ENCODE measurements at places on chromosomes 5 and 9.
A peak's percentile ranks its signal among the peaks of the same experiment; 100 is the strongest.

- no peak for DNase-seq
Observed at GRCh38 chr9:78325846-78326360, 29.0 kb downstream of the PSAT1 start.

- DNase-seq: no peak
Observed at GRCh38 chr5:118479285-118479684, 509.1 kb downstream of the DTWD2 start.

DNA sequence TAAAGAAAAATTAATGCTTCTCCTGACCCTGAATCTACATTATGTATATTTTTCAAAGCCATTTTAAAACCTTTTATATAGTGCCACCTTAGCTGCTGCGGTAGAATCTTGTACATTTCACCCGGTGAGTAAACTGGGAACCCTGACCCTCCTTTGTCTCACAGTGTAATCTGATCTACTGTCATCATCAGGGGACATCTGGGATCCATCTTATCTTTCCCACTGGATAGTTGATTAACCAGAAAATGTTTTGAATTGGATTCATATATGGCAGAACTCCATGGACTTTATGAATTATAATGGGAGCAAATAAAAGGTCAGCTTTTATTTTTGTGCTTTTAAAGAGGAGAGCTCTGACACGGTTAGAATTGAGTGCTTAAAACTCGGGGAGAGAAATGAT lies 95.0 kb downstream of the ADAMTSL1 start:
- DNase-seq: no peak

- no peak for DNase-seq
Observed at GRCh38 chr9:35257986-35258659, 96.3 kb downstream of the UNC13B start.

GRCh38 chr9:84829471-84829870 lies 159.9 kb downstream of the NTRK2 start:
- DNase-seq: no peak

DNA sequence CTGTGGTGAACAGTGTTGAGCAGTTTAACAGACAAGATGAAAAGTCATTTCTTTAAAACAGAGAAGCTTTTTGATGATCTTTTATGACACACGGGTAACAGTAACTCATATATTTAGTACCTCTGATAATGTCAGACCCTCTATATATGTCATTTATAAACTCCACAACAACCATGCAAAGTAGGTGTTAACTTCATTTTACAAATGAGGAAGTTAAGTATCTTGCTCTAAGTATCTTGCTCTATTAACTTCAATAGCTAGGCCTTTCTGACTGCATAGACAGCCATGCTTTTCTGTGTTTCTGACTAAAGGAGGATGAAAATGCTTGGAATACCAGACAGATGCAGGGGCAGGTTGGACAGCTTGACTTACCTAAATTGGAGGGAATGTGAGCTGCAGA lies 1.8 kb downstream of the NUDT2 start:
- no peak for DNase-seq

DNA sequence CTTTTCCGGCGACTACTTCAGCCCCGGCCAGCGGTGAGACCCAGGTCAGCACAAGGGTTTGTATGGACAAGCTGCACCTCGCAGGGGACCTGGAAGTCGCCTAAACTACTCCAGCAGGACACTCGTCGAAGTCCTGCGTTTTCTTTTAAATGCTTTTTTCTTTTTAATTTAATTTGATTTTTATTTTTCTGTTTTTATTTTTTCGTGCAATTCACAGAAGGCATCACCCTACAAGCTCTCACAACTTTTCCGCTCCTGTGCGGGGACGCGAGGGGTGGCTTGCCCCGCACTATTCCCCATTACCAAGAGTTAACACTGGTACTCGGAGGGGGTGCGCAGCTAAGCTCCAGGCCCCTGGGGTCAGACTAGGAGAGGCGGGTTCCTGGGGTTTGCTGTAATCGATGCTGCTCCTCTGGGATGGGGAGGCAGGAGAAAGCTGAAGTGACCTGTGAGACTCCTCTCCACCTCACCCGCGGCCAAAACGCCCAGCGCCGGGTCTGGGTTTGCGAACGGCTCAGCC lies 1.3 kb downstream of the EDIL3 start:
- DNase-seq: no peak

GRCh38 chr5:167688341-167689130 lies 602.9 kb upstream of the WWC1 start:
- DNase-seq: no peak

- DNase-seq: no peak
Observed at GRCh38 chr9:85258823-85259370, 482.9 kb downstream of the AGTPBP1 start.

GRCh38 chr9:105242557-105242956 lies 1.9 kb upstream of the SLC44A1 start:
- no peak for DNase-seq

DNA sequence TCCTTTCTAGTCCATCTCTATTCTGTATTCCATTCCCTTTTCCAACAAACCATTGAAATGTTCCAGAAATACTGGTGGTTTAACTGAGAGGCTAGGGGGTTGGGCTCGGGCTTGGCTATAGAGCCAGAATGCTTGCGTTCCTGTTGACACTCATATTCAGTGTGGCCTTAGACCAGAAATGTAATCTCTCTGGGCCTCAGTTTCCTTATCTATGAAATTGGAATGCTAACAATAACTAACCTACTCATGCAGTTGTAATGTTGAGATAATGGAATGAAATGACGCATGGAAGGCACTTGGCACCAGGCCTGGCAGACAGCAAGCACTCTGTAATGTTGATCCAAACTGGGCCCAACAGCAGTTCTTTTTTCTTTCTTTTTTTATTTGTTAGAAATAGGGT lies 26.8 kb downstream of the JADE2 start:
- DNase-seq: no peak

GRCh38 chr5:85813146-85813545 lies 804.6 kb upstream of the COX7C start:
- DNase-seq: no peak

GRCh38 chr9:96751815-96752214 lies 26.1 kb downstream of the ZNF510 start:
- DNase-seq: no peak

DNA sequence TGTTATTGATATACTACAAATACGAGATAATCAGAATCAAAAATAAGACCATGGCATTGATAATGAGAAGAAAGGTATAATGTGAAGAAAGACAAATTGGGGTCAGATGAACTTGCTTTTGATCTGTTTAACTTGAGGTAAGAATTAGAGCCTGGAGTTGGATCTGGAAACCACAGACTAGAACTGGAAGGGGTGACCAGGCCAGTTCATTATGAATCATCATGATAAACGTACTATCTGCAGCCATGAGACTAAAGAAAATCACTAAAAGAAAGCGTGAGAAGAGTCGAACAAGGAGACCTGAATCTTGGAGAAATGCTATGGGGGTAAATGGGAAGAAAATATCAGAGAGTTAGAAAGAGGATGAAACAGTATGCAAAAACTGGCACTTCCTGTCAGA lies 967.5 kb downstream of the NR2F1-AS1 start:
- DNase-seq: no peak

GRCh38 chr5:114471529-114471928 lies 109.7 kb downstream of the KCNN2 start:
- no peak for DNase-seq

GRCh38 chr5:76542887-76543690 lies 80.1 kb downstream of the F2RL2 start:
- DNase-seq: peak; percentile 23

DNA sequence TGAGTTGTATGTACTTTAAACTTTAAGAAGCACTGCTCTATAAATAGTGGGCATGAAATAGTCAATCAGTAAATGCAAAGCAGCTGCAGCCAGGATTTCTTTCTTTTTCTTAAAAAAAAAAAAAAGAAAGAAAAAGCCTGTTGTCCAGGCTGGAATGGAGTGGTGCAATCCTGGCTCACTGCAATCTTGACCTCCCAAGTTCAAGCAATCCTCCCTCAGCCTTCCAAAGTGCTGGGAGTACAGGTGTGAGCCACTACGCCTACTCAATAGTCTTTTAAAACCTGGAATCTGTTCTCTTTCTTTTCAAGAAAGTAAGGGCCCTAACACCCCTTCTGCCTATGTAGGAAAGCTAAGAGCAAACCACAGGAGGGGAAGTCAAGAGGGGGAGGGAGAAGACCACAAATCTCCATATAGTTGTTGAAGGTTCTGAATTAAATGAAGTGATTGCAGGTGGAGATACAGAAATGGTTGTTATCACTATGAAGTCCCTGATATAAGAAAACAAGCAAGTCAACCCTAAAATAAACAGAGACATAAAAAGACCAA lies 20.6 kb upstream of the TPD52L3 start:
- DNase-seq: no peak

DNA sequence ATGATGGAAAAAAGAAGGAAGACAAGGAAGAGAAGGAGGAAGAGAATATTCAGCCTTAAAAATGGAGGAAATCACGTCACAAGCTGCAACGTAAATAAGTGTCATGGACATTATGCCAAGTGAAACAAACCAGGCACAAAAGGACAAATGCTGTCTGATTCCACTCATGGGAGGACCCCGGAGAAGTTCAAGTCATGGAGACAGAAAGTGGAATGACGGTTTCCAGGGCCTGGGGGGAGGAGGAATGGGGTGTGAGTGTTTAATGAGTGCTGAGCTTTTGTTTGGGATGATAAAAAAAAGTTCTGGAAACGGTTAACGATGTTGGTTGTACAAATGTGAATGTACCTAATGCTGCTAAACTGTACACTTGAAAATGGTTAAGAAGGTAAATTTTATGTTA lies 439.5 kb downstream of the GADD45G start:
- DNase-seq: no peak

GRCh38 chr5:178993236-178993765 lies 1.8 kb downstream of the GRM6 start:
- DNase-seq: no peak

GRCh38 chr9:82180711-82181110 lies 192.1 kb downstream of the SPATA31D1 start:
- no peak for DNase-seq

DNA sequence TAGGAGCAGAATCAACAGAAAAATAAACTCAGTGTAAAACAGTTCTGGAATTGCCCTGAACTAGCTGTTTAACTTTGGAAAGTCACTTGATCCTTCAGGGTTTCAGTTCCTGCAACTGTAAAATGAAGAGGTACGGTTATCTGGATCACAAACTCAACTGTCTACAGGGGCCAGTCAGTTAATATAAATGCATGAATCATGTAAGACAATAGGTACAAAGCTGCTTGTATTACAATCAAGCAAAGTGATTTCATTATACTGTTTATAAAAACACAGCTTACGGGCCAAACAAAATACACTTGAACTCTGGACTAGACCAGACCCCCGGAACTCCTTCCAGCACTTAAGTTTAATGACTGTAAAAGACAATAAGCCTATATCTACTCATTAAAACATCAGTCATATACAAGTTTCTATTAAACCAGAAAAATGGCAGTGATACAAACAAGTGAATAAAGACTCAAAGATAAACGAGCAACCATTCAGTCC lies 73.0 kb downstream of the MRPS27 start:
- no peak for DNase-seq

GRCh38 chr9:90953200-90953599 lies 151.6 kb downstream of the SYK start:
- DNase-seq: no peak

DNA sequence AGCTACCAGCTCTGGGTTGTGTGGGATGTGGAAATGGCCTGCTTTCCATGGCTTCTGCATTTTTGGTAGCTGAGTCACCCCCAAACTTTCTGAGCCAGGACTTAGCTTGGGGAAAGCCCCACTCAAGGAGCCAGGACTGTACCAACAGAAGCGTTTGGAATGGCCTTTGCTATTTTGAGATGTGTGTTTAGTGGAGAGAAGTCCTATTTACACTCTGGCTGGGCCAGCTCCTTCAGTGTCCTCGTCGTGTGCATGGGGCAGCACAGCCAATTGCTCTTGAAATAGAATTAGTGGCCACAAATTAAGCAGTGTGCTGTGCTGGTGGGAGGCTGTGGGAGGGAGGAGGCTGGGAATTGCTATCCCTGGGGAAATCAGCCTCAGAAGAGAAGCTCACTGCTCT lies 51.6 kb downstream of the ENTREP1 start:
- DNase-seq: no peak

- DNase-seq: peak; percentile 4
Observed at GRCh38 chr9:94681508-94681907, 42.2 kb upstream of the FBP1 start.
